Peyer's patch (tissue), 4 donors: ENCODE measurements at places on chromosomes 13 and 19. TPM values are rescaled to one million over a fixed set of nuclear protein-coding genes. Genes with fewer than 3 reads are reported as not detected.

The CHST8 gene
- total RNA-seq = 1.8 TPM

The TUBB4A gene
- not detected for total RNA-seq

The ZNF274 gene
- 38.9 TPM for total RNA-seq

The FGF21 gene
- total RNA-seq = not detected

The PSMD8 gene
- 146 TPM for total RNA-seq

DNA sequence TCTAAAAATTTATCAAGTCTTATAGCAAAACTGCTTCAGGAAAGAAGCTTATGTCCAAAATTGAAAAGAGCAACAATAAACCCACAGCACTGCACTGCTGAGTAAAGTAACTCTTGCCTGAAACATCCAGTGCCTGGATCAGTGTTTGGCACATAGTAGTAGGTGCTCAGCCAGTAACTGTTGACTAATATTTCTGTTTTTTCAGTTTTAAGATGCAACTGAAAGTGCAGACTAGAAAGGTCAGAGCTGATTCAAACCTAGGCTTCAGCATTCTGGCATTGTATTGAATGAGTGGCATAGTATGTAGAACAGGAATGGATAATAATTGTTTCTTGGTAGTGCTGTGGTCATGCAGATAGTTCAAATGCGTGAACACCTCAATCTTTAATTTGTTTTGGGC is 67.6 kb downstream of the UBL3 start:
- no peaks in the 10 kb centered on the region for H3K4me1 ChIP-seq
- DNase-seq = no peak
- no peak overlapping the region for H3K27ac ChIP-seq

DNA sequence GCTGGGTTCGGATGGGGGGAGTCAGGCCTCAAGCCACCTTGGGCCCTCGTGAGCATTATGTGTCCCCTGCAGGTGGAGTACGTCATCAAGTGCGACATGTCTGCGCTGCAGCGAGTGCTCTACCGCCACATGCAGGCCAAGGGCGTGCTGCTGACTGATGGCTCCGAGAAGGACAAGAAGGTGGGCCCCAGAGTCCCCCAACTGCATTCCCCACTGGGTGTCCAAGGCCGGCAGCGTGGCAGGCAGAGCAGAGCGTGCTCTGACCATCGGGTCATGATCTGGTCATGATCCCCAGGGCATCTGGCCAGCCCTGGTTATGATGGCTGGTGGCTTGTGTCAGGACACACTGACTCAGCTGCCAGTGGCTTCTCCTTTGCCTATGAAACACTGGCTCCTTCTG is 63.4 kb downstream of the SMARCA4 start:
- no peaks in the 10 kb centered on the region for H3K4me1 ChIP-seq
- no peak overlapping the region for H3K27ac ChIP-seq
- no peaks in the 10 kb centered on the region for H3K27me3 ChIP-seq
- no peak for DNase-seq
- no peak overlapping the region for H3K4me3 ChIP-seq
- no peaks in the 10 kb centered on the region for H3K36me3 ChIP-seq

DNA sequence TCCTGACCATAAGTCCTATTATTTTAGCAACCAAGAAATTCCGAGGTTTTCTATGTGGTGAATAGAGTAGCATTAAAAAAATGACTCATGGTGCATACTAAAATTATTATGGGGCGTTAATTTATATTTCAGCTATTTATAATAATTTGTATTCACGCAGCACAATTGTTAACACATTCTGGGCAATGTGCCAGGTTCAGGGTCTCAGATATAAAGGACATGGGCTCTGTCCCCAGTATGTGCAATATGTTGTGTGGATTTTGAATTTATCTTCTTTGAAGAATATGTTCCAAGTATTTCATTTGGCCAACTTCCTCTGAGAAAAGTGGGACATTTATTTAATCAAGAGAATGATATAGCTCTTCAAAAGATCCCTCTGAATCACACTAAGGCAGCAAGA is 1434.7 kb upstream of the PRR20A start:
- H3K27ac ChIP-seq = no peak overlapping the region
- DNase-seq = no peak
- no peaks in the 10 kb centered on the region for H3K4me1 ChIP-seq
- no peaks in the 10 kb centered on the region for H3K36me3 ChIP-seq

DNA sequence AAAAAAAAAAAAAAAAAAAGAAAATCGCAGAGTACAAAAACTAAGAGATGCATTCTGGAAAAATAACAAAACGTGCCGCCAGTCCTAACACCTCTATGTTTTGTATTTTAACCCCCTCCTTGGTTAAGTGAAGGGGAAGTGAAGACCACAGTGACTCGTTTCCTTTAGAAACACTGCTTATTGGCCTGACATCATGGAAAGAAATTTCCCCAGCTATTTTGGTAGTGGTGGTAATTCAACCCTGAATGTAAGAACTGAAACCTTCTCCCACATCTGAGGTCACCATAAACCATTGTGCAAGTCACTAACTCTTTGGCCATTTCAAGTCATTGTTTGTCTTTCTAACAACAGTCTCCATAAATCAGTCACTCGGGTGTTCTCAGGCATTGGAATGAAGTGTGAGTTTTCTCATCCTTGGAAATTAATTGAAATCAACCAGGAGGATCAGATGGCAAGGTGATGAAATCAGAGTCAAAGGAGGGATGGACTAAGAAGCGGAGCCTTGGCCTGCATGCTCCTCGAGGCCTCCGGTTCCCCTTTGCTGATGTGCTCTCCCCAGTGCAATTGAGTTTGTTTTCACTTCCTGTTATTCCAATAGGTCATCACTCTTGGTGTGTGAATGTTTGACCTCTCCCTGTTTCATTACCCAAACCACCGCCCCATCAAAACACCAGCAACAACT is 443.9 kb downstream of the FGF9 start:
- DNase-seq = no peak
- H3K27me3 ChIP-seq = no peaks in the 10 kb centered on the region
- H3K36me3 ChIP-seq = no peaks in the 10 kb centered on the region
- H3K4me1 ChIP-seq = no peaks in the 10 kb centered on the region
- peak overlapping the region; percentile 41 for H3K27ac ChIP-seq

GRCh38 chr13:105972811-105973590 is 562.5 kb downstream of the EFNB2 start:
- DNase-seq = no peak
- no peaks in the 10 kb centered on the region for H3K36me3 ChIP-seq
- peaks cover 4% of the 10 kb centered on the region for H3K4me1 ChIP-seq
- no peak overlapping the region for H3K4me3 ChIP-seq

- no peaks in the 10 kb centered on the region for H3K36me3 ChIP-seq
- DNase-seq = peak; percentile 89
- peak within 1 kb of the TSS; percentile 56 for H3K4me3 ChIP-seq
- peak within 1 kb of the TSS; percentile 91 for H3K27ac ChIP-seq
- peaks cover 27% of the 10 kb centered on the region for H3K4me1 ChIP-seq
Measured at GRCh38 chr19:48325265-48325910, at the start of gene EMP3. Gene EMP3 (plus strand): TSS chr19:48325552. CDS start chr19:48326845, 1,293 bp downstream.

DNA sequence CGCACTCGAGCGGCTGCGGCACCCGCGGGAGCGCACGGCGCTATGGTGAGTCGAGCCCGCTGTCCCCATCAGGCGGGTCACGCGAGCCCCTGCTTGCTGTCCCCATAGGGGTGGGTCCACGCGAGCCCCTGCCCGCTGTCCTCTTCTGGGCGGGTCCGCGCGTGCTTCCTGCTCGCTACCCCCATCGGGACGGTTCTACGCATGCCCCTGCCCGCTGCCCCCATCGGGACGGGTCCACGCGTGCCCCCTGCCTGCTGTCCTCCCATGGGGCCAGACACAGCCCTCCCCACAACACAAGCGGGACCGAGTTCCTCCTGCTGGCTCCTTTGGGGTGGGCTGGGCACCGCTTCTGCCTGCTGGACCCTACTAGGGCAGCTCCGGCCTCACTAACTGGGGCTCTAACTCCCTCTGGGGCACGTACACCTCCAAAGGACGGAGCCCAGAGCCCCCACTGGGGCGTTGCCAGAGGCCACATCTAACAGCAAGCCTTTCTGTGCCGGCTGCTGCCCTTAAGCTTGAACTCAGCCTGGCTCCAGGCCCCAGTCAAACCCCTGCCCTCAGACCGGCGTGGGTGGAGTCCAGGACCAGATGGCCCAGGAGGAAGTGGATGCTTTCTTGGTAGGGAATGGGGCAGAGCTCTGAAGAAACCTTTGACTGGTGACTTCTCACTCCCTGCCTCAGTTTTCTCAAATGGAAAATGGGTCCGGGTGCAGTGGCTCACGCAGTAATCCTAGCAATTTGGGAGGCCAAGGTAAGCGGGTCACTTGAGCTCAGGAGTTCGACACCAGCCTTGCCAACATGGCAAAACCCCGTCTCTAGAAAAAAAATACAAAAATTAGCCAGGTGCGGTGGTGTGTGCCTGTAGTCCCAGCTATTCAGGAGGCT is 722 bp downstream of the COLGALT1 start:
- no peaks in the 10 kb centered on the region for H3K27me3 ChIP-seq
- H3K27ac ChIP-seq = peak overlapping the region; percentile 89
- peak; percentile 83 for DNase-seq
- H3K36me3 ChIP-seq = no peaks in the 10 kb centered on the region

DNA sequence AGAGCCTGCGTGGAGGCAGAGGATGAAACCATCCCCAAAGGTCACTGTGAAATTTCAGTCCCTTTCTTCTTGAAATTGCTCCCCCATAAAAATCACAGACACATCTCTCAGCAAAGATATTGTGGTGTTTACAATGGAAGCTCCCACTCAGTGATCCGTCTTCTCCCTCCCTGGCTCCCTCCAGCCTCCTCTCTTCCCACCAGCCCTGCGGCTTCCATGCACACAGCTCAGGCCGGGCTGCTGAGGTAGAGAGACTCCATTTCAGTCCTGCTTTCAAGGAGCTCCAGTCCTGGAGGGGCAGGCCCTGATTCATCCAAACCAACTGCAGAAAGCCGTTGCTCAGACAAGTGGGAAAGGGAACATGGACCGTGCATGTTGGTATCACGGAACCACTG is 24.0 kb upstream of the MIER2 start:
- no peaks in the 10 kb centered on the region for H3K36me3 ChIP-seq
- H3K27me3 ChIP-seq = no peaks in the 10 kb centered on the region
- no peak overlapping the region for H3K27ac ChIP-seq
- H3K4me3 ChIP-seq = no peak overlapping the region

DNA sequence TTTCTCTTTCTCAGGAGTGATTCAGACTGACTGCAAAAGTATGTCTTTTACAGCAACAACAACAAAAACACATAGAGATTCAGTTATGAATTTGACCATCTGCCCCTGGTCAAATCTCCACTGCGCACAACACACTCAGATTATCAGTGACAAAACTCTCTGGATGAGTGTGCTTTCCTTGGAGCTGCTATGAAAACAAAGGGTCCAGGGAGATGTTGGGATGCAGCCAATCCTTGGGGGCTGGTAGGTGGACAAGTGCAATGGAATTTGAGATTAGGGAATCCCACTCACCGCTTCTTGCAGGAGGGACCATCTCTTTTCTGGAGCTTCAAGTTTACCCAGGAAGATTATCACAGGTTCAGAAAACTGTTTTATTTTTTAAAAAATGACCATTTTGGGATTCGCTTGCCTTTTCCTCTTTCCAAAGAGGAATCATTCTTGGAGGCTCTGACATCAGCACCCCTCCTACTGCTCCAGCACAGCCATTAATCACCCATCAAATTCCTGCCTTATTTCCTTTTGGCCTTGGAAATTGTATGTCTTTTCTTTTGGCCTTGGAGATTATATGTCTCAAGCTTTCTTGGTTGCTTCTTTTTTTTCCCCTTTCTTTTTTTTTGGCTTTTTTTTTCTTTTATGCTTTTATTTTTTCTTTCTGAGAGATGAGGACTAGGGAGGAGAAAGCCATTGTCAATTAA is 311.8 kb downstream of the TSHZ3 start:
- no peaks in the 10 kb centered on the region for H3K36me3 ChIP-seq
- H3K4me3 ChIP-seq = no peak overlapping the region
- H3K27me3 ChIP-seq = no peaks in the 10 kb centered on the region
- H3K4me1 ChIP-seq = no peaks in the 10 kb centered on the region
- no peak overlapping the region for H3K27ac ChIP-seq

DNA sequence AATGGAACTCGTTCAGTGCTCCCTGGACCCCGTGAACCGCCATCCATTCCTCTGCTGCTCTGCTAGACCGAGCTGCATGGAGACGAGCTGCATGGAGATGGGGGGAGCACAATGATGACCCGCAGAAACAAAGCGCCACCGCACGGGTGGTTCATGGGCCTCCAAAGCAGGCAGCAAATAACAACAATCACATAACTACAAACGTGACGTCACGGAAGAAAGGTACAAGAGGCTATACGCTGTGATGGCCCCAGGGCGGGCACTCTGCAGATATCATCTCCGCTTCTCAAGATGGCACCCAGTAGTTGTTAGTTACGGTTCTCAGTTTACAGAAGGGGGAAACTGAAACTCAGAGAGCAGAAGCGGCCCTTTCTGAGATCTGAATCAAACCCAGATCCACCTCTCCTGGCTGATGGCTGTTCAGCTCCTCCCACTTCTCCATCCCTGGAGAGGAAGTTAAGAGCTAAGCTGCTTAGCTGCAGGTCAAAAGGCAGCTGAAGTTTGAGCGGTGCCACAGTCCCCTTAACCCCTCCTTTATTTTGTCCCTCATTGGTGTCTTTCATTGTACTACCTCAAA is 1.7 kb downstream of the ATP13A1 start:
- peak overlapping the region; percentile 95 for H3K27ac ChIP-seq
- no peak overlapping the region for H3K4me3 ChIP-seq
- peaks cover 37% of the 10 kb centered on the region for H3K36me3 ChIP-seq
